ENCODE measurements at places on chromosomes 12 and 14.

- peak; percentile 33 for DNase-seq
These were observed 34.4 kb upstream of the TSPAN9 start for GRCh38 chr12:3042826-3043225.

- DNase-seq: no peak
These were observed 6.0 kb upstream of the PCNX4 start for GRCh38 chr14:60085693-60086092.

DNA sequence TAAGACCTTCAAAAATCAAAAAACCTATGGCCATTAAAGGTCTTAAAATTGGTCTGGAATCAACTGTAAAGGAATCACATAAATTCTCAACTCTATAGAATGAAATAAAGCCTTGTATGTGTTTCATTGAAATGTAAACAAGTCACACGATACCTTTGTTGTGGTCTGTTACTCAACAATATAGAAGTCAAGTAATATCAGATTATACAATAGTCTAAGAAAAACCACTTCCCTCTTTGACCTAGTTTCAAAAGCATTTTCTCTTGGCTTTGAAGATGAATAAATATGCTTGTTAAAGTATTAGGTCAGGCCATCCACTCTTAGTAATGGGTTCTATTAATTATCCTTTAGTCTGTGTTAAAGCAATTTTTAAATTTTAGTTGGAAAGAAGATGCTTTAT, 79.8 kb upstream of the DIO2 start:
- no peak for DNase-seq

GRCh38 chr12:125395583-125396215, 330.5 kb downstream of the AACS start:
- no peak for DNase-seq

DNA sequence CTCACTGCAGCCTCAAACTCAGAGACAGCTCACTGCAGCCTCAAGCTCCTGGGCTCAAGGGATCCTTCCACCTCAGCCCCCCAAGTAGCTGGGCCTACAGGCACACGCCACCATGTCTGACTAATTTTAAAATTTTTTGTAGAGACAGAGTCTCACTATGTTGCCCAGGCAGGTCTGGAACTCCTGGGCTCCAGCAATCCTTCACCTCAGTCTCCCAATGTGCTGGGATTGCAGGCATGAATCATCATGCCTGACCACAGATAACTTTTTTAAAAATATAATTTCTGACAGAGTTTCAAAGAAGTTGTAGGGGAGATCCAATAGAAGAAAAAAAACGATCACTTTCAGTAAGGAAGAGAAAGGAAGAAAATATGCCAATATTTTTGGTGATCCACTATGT, 189.7 kb upstream of the CDKN3 start:
- no peak for DNase-seq

DNA sequence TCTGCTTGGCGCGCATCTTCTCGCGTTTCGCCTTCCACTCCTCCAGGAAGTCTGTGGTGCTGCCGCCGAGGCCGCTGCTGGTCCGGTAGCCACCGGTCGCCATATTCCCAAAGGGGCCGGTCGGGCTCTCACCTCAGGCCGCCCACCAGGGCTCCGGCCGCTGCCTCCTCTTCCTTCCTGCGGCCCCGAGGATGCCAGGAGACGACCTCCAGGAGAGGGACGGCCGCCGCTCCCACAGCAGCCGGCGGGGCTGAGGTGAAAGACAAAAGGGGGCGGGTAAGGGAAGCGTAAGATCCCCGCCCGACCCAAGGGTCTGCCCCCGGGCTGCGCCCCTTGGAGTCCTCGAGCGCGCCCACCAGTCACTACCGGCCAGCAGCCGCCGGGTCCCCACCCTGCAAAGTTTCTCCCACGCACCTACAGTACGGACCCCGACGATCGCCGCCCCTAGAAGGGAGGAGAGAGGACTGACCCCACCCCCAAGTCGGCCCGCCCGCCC, 574 bp downstream of the PAWR start:
- no peak for DNase-seq

- no peak for DNase-seq
These were observed 541.9 kb upstream of the SEL1L start for GRCh38 chr14:82075566-82075965.

DNA sequence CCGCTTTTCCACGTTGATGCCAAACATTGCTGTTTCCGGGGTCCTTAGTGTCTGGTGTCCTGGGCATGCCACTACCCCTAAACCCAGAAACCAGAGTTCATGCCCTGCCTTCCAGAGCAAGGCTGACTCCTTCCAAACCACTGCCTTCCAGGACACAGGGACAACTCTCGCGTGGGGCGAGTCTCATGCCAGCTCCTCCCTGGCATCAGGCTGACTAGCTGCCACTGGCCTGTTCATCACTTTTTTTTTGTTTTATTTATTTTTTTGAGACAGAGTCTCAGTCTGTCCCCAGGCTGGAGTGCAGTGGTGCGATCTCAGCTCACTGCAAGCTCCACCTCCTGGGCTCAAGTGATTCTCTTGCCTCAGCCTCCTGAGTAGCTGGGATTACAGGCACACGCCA, 4.8 kb downstream of the SETD1B start:
- DNase-seq: no peak

DNA sequence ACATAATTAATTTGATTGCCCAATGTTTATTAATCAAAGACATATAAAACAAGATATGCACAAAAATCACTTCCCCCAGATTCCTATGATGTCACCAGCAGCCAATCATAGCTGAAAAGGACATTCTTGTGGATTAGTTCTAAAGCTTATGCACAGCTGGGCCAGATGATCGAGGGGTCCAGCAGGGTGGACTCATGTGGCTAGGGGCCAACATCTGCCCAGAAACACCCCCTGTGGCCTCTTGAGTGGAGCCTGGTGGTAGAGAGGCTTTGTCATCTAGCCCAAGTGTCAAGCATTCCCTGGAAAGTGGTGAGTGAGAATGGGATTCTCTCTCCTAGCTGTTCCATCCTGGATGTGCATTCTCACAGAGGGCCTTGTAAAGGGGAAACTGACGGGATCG, 590.0 kb downstream of the BCL11B start:
- no peak for DNase-seq

DNA sequence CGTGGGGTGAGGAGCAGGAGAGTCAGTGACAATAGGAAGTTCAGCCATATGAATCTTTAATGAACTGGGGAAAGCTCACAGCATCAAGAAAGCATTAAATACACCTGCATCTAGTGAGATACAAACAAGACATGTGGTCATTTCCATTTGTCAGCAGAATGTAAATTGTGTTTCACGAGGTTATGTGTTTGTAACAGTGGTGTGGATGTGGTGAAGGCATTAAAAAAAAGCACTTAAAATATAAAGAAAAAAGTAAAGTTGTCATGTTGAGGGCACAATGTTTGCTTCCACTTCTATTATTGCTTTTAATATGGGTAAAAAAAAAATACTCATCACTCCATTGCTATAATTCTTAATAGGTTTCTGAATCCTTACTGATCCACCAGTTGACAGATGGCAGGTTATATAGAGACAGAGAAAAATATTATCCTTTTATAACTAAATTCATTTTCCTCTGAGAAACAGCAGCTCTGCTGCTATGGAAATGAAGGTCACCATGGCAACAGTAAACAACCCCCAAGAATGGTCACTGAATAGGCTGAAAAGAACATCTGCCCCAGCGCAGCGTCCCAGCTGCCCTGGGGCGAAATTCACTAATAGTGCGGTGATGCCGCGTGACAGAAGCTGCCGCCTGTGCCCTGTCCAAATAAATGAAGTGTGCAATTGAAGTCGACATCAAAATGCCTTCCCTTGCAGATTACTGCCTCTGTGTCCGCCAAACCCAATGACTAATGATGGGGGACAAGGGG, 226.1 kb downstream of the FOXN3 start:
- no peak for DNase-seq

Measured in activated effector memory CD4-positive, alpha-beta T cell treated with anti-CD3 and anti-CD28 coated beads, Interleukin-2, amount 50 U/mL, for 16 hours (primary cell).